HAP-1 (cell line): ENCODE measurements at places on chromosomes 4 and X.

- no peak for DNase-seq
Measured at GRCh38 chrX:123994730-123995129, 33.2 kb downstream of the STAG2 start.

DNA sequence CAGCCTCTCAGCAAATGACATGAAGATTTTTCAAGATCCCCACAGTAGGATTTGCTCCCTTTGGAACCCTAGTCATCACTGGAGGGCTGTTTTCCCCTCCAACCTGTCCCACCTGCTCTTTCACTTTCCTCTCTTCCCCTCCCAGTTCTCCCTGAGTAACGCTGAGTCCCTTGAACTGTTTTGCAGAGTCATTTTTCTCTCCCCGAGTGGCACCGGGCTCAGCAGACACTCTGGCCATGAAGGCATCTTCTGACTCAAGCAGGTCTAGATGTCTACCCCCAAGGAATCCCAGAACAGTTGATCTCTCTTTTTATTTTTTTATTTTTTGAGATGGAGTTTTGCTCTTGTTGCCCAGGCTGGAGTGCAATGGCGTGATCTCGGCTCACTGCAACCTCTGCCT is 52.2 kb downstream of the HTRA3 start:
- DNase-seq: no peak

DNA sequence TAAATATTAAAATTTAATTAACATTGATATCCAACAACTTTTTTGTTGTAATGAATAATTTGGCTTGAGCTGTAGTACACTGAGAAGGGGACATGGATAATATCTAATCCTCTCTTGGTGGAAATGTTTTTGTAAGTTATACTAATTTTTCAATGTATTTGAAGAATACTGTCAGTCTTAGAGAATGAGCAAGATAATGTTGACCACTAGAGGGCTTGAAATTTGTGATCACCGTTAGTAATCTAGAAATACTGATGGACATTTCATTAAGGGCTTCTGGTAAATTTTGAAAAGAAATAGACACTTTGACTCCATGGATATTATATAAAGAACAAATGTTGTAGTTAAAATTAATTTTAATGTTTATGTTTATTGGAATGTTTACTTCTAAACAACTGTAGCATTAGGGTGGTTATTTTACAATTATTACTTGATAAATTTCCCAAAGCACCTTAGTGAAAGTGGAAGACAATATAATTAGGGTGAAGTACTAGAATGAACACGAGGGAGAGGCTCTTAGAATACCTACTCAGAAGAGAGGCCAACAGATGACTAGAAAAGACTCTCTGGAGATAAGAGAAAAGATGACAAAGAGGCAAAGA is 20.0 kb upstream of the CAMK2D start:
- no peak for DNase-seq

- DNase-seq: no peak
Measured at GRCh38 chr4:3461515-3462291, 1.4 kb upstream of the DOK7 start.

DNA sequence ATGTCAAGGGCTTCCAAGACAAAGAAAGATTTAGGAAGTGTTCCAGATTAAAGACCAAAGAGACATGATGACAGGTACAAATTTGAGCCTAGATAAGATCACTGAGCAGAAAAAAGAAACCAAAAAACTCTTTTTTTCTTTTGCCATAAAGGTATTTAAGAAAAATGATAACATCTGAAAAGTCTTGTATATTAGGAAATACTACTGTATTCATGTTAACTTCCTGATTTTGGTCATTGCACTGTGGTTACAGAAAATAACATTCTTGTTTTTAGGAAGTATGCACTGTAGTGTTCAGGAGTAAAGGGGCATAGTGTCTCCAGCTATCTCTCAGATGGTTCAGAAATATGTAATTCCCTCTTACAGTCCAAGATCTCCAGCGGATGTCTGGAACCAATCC is 37.1 kb downstream of the RWDD4 start:
- DNase-seq: no peak

DNA sequence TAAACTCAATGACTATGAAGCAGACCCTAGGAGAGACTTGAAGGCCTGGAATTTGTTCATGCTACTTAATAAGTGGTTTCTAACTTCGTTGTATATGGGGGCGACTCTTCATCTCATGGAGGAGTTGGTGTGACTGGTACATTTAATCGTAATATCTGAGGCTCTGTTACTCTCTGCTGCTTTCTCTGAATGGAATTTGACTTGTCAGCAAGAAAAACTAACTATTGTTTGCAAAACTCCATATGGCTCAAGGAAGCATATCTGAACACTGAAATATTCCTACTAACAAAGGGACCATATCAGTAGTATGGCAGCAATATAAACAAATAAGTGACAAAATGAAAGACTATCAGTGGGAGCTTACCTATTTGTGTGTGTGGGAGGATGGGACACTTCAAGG is 132.0 kb upstream of the RPS6KA6 start:
- no peak for DNase-seq

DNA sequence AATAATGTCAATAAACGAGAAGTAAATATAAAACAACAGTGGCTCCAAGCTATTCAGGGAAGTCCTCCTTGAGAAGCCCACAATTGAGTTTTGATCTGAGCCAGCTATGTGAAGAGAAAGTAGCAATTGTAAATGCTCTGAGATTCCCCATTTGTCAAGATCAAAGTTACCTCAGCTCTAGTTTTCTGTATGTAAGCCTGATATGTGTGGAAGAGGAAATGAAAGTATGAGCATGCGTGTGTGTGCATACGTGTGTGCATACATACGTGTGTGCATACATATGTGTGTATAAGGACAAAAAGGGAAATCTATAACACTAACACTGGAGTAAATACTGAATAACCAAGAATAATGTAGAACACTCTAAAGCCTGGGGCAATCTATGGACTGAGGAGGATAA is 130.3 kb downstream of the SCFD2 start:
- no peak for DNase-seq
